ENCODE measurements at places on chromosomes 5 and 9.

GRCh38 chr5:9861666-9862256, 231.6 kb upstream of the TAS2R1 start:
- no peak for DNase-seq

DNA sequence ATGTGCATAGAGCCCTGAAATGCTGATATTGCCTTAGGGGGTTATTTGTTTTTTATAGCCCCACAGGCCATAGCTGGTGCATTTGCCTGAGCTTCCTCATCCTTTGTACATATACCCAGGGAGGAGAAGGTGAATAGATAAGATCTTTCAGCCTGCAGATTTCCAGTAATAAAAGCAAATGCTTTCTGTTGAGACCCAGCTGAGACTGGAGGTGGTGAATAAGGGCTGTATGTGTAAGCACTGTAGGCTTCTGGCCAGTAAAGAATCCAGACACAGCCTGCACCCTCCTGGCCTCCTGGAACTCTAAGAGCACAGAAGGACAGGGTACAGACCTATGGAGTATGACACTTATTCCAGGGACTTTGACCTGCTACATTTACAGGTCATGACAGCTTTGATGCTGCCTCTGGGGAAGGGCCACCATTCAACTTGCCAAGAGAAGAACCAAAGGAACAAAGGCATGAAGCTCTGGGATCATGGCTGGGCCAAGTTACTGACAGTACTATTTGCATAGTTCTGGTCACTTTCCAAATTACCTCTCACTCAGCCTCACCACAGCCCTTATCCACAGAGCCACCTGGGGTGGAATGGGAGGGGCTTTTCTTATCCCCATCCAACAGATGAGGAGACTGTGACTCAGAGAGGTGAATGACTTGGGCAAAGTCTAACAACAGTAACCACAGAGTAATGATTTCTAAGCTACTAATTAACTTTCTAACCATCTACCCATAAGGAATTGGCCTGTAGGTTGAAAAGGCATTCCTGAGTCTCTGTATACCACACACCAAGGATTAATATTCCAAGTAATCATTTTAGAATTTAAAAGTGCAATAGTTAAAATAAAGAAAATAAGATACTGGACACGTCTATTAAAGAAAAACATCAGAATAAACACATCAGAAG, 604.5 kb upstream of the KLF4 start:
- DNase-seq = no peak

GRCh38 chr5:175864296-175864695, 7.1 kb upstream of the CPLX2 start:
- no peak for DNase-seq

DNA sequence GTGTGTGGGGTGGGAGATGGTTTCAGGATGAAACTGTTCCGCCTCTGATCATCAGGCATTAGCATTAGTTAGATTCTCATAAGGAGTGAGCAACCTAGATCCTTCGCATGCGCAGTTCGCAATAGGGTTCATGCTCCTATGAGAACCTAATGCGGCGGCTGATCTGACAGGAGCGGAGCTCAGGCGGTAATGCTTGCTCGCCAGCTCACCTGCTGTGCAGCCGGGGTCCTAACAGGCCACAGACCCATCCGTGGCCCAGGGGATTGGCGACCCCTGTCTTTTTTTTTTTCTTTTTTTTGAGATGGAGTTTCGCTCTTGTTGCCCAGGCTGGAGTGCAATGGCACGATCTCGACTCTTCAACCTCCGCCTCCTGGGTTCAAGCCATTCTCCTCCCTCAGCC, 119.1 kb downstream of the KCNIP1 start:
- DNase-seq = no peak

GRCh38 chr9:28365728-28366127, 792.4 kb upstream of the C9orf72 start:
- DNase-seq = no peak

DNA sequence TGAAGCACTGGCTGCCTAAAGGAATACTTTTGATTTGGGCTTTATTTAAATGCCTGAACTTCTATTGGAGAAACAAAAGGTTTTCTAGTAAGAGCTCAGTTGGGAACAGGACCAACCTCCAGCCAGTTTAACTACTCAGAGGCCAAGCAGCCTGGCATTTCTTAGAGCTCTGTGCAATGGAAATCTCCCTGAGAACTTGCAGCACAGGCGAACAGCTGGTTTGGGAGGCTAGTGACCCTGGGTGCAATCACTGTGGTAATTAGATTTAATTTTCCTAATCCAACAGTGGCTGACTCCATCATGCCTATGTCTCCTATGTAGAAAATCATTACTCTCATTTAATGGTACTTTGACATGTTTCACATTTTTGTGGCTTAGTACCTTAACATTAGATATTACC, 1.0 kb upstream of the CDH6 start:
- DNase-seq = no peak

- DNase-seq = no peak
These were observed 597.3 kb downstream of the TLE1 start for GRCh38 chr9:81092057-81092456.

DNA sequence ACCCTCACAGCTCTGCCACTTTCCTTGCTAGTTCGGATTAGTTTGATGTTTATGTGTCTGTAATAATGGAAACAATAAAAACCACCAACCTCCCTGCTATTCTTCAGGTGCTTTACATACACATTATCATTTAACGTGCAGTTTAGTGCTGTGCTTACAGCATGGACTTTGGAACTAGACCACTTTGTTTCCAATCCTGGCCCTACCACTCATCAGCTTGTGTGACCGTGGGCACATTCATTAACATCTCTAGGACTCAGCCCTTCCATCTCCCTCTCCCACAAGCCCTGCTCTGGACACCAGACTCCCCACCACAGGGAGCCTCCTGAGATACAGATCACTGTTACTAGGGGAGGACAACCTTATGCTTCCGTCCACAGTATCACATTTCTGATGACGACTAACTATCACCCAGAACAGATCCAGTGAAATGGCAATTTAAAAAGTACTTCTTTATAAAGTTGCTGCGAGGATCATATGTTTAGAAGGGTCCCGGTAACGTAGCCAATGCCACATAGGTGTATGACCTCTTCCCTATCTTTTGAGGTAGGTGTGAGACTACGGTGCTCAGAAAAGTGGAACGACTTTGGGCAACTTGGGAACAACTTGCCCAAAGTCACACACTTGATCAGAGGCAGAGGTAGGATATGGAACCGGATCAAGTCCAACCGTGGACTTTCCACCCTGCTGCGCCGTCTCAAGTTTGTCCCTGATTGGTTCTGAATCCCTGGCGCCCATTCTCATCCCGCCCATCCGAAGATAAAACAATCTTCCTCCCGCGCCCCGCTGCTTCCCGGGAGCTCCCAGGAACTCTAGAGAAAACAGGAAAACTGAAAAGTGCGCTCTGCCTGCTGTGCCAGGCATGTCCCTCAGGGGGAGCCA, 132.4 kb upstream of the NIPBL start:
- no peak for DNase-seq

GRCh38 chr9:119852390-119852789, 483.2 kb upstream of the BRINP1 start:
- no peak for DNase-seq

GRCh38 chr5:1515921-1516571, 7.7 kb downstream of the LPCAT1 start:
- DNase-seq = no peak

- no peak for DNase-seq
These were observed 192.6 kb downstream of the EFNA5 start for GRCh38 chr5:107478068-107478641.

Data from stimulated activated CD4-positive, alpha-beta T cell treated with anti-CD3 and anti-CD28 coated beads, Interleukin-1b, Interleukin-23, amount 100 ng/mL, for 1 hour (primary cell).